ENCODE measurements at places on chromosomes 2 and 18.

DNA sequence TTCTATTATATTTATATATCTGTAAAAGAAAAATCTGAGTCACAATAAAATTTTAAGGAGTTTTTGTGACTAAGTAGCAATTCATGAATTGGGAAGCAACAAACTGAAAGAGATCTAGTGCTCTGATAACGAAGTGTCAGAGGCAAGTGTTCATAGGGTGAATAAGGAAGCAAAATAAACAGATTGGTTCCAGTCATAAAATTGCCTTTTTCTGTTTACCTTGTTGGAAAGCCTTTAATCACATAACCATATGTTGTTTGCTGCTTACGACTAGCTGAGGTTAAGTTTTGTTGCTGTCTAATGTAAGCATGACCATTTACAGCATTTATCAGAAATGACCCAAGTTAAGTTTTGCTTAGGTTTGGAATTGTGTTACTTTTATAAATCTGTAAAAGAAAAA lies 358.9 kb downstream of the ARL6IP6 start:
- DNase-seq = no peak

GRCh38 chr2:42459296-42459695 lies 34.5 kb downstream of the KCNG3 start:
- no peak for DNase-seq

DNA sequence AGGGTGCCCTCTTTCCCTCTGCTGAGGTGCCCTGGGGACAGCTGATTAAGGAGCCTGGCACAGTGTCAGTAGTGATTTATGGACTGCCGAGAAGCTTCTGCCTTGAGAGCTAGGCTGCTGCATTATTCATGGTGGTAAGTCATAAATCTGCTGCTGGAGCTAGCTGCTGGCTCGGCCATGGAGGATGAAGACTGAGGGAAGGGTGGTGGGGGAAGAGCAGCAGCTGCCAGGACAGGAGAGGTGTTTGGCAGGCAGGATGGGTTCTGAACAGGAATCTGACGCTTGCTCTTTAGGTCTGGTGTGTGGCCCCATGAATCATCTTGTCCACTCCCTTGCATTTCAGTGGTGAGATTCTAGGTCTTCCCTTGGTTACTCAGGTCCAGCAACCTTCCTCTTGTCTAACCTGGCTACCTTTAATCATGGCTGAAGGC lies 296.3 kb downstream of the DYSF start:
- no peak for DNase-seq

GRCh38 chr2:101883860-101884259 lies 107.9 kb upstream of the IL1R2 start:
- peak; percentile 6 for DNase-seq

DNA sequence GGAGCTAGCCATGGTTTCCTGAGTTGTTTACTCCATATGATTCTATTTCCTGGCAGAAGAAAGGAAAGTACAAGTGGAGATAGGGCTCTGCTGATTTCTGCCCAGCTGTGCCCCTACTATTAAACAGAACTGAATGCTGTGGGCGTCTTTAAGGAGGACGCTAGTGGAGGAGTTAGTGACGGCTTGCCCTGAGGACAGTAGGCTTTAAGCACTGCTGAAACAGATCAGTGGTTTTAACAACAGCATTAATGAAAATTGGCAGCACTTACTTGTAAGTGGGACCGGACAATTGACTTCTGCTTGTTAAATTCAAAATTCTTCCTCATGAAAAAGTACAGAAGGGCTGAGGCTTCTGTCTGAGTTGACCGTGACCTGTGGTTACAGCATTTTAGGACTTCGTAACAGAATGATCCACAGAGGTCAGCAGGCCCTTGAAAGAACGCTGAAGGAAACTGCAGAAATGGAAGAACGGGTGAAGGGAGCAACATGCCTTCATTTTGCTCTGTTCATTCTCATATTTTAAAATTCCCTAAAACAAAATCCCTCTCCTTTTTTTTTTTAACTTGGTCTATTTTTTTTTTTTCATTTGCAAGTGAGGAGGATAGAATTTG lies 80.6 kb upstream of the CCDC195 start:
- DNase-seq = no peak

DNA sequence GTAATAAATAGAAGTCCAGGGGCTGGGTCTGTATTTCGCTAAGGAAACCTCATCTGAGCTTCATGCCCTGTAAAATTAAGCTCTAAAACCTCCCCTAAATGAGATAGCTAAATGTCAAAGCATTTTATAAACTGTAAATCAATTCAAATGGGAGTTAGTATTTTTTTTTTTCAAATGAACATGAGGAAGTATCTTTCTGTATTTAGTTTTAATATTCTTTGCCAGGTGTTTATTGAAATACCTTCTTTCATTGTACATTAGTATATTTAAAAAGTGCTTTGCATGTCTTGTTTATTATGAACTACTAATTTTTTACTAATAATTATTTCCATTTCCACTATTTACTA lies 47.7 kb downstream of the ATIC start:
- no peak for DNase-seq

GRCh38 chr18:48171490-48172188 lies 237.5 kb downstream of the ZBTB7C start:
- DNase-seq = no peak

DNA sequence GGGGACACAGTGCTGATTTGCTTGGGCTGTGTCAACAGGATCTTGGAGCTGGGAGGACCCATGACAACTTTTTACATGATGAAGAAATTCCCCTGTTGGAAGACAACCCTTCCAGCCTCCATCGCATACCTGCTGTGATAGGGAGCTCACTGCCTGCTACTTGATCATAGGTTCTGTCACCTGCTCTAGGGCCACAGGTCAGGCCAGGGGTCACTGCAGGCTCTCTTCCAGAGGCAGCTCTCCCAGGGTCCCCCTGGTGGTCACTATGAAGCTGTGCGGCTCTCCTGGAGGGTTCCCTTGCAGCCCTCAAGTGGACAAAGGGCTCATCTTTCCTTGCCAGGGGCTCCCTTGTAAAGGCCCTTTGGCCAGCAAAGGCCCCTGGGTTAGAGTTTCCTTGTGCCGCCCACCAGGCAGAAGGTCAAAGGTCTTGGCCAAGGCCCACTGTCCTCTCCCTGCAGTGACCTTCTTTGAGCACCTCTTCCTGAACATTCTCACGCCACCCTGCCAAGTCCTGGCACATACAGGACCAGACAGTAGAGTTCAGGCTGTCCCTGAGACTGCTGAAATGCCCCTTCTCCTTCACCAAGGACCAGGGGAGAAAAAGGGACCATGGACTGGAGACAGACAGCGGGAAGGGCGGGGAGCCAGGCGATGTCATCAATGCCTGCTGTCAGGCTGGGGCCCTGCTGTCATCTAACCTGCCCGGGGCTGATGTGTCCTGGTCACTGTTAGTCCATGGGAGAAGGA lies 345.1 kb downstream of the DYSF start:
- DNase-seq = no peak

DNA sequence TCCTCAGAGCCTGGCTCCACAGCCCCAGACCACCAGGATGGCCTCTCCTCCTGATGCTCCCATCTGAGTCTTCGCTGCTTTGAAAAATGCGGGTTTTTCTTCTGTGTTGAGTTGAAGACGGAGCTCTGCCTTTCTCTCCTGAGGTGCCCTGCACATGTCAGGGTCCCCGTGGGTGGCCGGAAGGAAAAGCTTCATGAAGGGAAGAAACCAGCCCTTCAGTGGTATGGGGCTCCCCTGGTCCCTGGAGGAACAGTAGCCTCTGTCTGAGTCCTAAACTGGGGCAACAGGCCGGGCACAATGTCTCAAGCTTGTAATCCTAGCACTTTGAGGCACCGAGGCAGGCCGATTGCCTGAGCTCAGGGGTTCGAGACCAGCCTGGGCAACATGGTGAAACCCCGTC lies 54.7 kb upstream of the CAB39 start:
- DNase-seq = no peak

DNA sequence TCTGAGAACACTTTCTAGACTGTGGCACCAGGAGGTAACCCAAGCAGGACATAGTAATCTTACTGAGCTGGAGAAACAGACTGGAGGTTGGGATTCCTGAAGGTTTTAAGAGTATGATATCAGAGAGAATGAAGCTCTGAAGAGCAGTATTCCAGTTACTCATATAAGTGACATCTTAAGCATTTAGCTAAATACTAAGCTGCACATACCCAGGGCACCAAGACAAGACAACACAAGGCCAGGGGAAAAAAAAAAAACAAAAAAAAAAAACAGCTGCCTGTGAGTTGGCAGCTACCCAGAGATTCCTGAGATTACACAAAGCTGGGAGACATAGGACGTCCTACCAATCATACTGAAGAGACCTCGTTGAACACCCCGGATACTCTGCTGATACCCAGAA lies 175.8 kb downstream of the SRBD1 start:
- DNase-seq = no peak
